AG04450 (cell line): ENCODE measurements at places on chromosomes 5 and 9.

DNA sequence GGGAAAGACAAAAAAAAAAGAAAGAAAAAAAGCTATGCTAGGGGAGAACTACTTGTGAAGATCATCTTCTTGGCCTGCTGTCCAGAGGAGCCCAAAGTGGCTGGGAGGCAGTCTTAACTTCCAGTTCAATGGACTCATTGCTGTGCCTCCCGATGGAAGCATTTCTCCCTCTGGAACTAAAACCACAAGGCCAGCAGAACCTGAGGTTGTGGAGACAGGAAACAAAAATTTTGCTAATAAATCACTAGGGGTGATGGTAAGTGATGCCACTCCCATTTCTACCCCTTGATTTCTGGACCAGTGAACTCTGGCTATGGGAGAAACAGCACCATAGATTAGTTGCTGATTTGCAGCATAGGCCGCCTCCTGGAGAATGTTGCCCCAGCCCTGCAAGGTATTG lies 123.4 kb upstream of the NFIL3 start:
- no peak for DNase-seq

GRCh38 chr9:129511285-129511900 lies 109.5 kb downstream of the C9orf50 start:
- no peak for DNase-seq

DNA sequence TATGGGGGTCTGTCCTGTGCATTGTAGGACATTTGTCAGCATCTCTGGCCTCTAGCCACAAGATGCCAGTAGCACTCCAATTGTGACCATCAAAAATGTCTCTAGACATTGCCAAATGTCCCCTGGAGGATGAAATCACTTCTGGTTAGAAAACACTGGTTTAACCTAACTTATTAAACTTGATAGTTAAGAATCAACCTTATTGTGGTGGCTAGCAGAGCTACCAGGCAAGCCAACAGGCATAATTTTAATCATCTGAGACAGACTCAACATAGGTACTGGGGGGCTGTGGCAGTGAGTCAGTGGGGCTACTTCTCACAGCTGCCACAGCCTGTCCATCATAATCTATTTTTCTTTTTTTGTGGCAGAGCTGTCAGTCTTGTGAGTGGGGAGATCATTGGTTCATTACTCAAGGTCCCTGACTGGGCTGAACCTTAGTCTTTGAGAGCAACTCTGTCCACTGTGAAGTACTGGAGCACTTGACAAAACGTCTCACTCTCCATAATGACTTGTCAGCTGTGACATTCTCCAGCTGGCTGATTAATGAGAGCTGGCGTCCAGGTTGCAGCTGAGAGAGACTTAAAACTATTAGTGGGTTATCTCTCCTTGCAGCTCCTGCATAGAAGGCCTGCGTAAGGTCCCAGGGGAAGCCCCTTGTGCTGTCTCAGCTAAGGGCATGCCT lies 107.9 kb downstream of the DCP2 start:
- no peak for DNase-seq

DNA sequence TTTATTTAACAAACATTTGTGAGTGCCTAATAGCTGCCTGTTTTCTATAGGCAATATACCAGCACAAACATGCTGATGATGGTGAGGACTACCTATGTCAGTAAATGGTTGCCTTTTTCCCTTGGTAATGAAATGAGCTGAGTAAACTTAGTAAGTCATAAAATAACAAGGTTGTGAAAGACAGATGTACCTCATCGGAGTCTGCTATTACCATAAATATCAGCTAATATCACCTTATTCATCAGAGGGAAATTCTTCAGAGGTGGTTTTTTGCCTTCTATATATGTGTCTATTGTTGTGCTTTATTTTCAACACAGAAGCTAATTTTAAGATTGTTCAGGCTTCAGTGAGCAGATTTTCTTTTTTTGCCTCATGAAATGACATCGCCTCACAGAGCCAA lies 1040.5 kb downstream of the DTWD2 start:
- no peak for DNase-seq

- DNase-seq: no peak
Measured at GRCh38 chr5:151257731-151258181, 4.8 kb downstream of the GM2A start.

DNA sequence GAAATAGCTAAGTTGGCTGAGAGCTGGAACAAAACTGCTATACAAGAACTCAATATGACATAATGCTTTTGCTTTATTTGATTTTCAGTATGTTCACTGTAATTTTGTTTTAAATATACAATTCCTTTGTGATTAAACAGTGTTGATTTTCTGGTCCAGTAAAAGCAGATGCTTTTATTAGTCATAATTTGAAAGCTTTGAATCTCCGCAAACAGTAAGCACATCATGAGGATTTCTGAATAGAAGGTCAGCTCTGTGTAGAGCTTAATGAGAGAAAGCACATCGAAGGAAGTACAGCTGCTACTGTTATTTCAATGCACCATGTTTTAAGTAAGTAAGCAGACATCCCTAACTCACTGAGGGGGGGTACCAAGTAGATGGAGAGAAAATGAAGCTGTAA lies 701.3 kb upstream of the ACO1 start:
- DNase-seq: no peak

DNA sequence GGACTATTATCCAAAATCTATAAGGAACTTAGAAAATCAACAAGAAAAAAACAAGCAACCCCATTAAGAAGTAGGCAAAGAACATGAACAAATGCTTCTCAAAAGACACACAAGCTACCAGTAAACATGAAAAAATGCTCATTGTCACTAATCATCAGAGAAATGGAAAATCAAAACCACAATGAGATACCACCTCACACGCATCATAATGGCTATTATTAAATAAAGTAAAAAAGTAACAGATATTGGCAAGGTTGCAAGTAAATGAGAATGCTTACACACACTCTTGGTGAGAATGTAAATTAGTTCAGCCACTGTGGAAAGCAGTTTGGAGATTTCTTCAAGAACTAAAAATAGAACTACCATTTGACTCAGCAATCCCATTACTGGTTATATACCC lies 167.0 kb upstream of the DMRTA1 start:
- no peak for DNase-seq

DNA sequence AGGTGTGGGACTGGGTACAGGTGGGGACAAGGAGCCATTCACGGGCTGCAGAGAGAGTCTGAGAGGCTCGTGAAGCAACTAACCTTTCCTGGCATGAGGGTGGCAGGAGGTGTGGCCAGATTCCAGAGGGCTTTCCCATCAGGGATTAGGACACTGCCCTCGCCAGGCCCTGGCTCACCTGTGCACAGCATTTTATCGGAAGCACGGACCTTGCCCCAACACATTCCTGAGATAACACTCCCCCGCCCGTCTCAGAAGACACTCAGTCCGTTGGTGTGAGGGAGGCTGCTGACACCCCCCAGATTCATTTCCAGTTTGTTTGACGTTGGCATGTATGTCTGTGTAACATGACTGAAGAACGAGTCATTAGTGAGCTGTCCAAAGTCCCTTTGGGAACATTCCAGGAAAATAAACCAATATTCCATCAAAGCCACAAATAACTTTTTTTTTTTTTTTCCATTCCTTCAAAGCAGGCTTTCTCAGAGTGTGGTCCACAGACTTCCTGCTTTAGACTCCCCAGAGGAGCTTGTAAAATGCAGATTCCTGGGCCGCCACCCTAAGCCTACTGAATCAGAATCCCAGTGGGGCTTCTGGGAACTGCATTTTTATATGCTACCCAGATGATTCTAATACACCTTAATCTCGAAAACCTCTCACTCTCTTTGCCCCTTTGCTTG lies 23.4 kb downstream of the WWC1 start:
- peak; percentile 84 for DNase-seq
